ENCODE measurements at places on chromosomes 2 and 18.

DNA sequence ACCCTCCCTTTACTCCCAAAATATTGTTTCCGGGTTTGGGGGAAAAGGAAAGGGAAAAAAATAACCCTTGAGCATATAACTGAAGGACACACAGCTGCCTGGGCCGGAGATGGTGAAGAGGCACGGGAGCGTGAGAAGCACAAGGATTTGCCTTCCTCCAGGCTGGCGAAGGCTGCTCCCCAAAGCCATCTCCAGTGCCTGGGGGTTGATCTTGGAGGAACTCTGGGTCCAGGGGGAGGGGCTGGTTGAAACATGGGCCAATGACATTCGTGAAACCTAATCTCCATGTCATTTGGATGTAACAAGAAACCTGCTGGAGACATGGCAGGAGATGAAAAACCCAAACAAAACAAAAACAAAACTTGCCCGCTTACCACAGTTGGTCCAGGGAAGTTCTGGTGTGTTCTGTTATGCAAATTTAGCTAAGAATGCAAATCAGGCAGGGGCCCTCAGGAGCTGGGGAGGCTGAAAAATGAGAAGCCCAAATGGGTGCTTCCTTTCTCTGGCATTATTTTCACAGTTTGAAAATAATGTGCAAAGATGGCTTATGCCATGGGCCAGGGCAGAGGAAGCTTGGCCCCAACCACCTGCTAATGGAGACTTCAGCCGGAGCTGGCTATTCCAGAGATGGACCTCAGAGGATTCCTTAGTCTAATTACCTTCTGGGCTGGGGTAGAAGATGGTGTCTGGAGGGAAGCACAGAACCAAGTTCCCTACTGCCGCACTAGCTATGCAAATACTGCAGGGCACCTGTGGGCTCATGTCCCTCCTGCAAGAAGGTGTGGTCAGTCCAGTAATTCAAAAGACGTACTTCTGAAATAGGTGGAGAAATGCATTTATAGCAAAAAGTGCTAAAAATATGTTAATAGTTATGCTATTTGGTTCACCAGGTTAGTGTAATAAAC lies 180.9 kb downstream of the BCL2 start:
- H3K27me3 ChIP-seq: no peaks in the 10 kb centered on the region
- H3K27ac ChIP-seq: no peak overlapping the region
- no peaks in the 10 kb centered on the region for H3K36me3 ChIP-seq
- DNase-seq: no peak
- no peak overlapping the region for H3K4me3 ChIP-seq

- no peak for DNase-seq
- H3K4me1 ChIP-seq: peaks cover 6% of the 10 kb centered on the region
- no peaks in the 10 kb centered on the region for H3K36me3 ChIP-seq
- H3K27ac ChIP-seq: no peak overlapping the region
- no peak overlapping the region for H3K4me3 ChIP-seq
Measured at GRCh38 chr2:85986121-85986520, 97.3 kb upstream of the ST3GAL5 start.

GRCh38 chr2:96138179-96139145 lies at the start of gene ASTL:
Gene ASTL (minus strand): TSS chr2:96138502. CDS start chr2:96138436, 66 bp downstream.
- H3K4me3 ChIP-seq: no peak within 1 kb of the TSS
- DNase-seq: peak; percentile 55
- H3K27ac ChIP-seq: no peak within 1 kb of the TSS

DNA sequence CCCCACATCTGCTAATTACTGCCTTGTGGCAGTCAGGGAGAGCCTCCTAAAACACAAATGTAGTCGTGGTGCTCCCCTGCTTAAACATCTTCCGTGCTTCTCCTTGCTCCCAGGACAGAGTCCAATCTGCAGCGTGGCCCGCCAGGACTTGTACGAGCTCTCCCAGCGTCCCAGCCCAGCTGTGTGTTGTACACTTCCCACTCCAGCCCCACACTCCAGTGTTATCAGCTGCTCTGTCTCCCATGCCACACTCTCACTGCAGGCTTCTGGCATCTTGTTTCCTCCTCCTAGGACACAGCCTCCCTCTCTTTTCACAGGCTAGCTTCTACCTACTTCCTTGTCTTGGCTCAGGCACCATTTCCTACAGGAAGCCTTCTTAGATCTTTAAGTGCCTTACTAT lies 199.4 kb downstream of the ALPK2 start:
- no peak overlapping the region for H3K4me3 ChIP-seq
- DNase-seq: peak; percentile 26
- H3K27me3 ChIP-seq: no peaks in the 10 kb centered on the region
- H3K27ac ChIP-seq: peak overlapping the region; percentile 21

GRCh38 chr2:46997329-46997728 lies 81.7 kb upstream of the MCFD2 start:
- no peak overlapping the region for H3K4me3 ChIP-seq
- no peak for DNase-seq
- no peak overlapping the region for H3K27ac ChIP-seq
- H3K36me3 ChIP-seq: no peaks in the 10 kb centered on the region

- no peak overlapping the region for H3K4me3 ChIP-seq
- peaks cover 7% of the 10 kb centered on the region for H3K4me1 ChIP-seq
- no peaks in the 10 kb centered on the region for H3K36me3 ChIP-seq
- no peaks in the 10 kb centered on the region for H3K27me3 ChIP-seq
Measured at GRCh38 chr18:31731628-31732027, 29.1 kb downstream of the SLC25A52 start.

DNA sequence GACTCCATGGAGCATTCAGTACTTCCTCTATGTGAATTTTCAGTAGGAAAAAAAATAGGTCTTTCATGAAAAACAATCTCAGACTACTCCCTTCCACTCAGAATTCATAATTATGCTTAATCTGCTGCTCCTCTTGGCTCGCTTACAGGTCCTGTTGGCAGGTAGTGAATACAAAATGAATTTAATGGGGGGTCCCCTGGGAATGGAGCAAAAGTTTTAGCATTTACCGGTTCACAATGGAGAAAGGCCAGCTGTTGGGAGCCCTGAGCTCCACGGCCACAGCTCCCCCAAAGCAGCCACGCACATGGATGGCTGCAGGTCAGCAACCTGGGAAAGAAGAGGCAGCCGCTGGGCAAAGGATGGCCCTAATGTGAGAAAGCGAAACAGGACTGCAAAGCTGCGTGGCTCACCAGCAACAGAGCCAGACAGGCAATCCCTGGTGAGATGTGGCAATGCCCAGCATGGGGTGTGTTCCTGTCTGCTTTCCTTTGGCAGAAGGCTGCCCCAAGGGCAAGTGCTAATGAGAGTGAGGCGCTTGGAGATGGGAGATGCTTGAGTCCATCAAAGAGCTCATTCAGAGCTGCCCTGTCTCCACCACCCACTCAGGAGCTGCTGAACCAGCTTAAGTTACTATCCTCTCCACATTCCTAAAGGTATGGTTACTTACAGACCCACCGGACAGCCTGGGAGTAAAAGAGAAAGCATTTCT lies 447.4 kb downstream of the EPHA4 start:
- no peak overlapping the region for H3K27ac ChIP-seq
- no peaks in the 10 kb centered on the region for H3K4me1 ChIP-seq
- H3K4me3 ChIP-seq: no peak overlapping the region
- no peak for DNase-seq
- no peaks in the 10 kb centered on the region for H3K27me3 ChIP-seq

DNA sequence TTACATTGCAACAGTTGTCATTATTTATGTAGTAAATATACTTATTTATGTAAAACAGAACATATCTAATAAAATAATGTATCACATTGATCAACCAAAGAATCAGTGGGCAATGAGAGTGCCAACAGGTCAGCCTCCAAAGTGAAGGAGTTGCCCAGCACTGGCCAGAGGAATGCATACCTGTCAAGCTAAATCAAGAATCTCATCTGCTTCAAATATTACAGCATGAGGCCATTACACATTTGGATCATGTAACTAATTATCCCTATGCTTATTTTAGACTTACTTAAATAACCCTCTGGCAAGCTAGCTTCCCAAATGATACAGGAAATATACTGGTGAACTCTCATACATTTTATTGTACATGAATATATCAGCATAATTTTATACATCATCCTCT lies 1211.7 kb upstream of the ACVR2A start:
- no peaks in the 10 kb centered on the region for H3K36me3 ChIP-seq
- no peak overlapping the region for H3K4me3 ChIP-seq

- no peak overlapping the region for H3K27ac ChIP-seq
- no peak overlapping the region for H3K4me3 ChIP-seq
- H3K4me1 ChIP-seq: no peaks in the 10 kb centered on the region
- no peaks in the 10 kb centered on the region for H3K36me3 ChIP-seq
- H3K27me3 ChIP-seq: no peaks in the 10 kb centered on the region
Measured at GRCh38 chr2:49306925-49307324, 152.6 kb upstream of the FSHR start.

GRCh38 chr2:85708641-85709040 lies 14.5 kb downstream of the GNLY start:
- peaks cover 8% of the 10 kb centered on the region for H3K27me3 ChIP-seq
- DNase-seq: no peak
- no peaks in the 10 kb centered on the region for H3K36me3 ChIP-seq
- no peak overlapping the region for H3K4me3 ChIP-seq

DNA sequence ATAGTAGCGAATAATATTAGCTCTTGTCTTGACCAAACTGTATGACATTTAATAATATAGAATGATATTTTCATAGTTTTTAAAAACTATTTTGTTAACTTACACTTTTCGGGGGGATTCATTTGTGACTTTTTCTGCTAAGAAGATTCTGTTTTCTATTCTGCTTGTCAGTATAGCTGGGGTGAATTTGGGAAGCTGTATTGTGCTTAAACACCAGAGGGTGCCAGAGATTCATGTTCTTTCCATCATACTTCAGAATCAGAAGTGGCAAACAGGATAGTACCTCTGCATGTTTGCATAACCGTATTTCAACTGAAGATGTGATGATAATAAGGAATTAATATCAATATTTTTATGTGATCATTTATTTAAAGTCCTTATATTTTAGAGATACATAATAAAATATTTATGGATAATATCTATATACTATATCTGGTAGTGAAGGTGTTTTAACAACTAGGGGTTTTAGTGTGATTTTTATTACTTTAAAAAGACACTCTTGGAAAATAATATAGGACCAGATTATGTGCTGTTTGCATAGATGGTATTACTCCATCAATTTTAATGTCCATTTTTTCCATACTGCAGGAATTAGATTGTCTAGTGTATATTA lies 81.0 kb downstream of the TAF4B start:
- no peak overlapping the region for H3K27ac ChIP-seq
- no peaks in the 10 kb centered on the region for H3K4me1 ChIP-seq
- H3K4me3 ChIP-seq: no peak overlapping the region
- peak; percentile 66 for DNase-seq
- no peaks in the 10 kb centered on the region for H3K27me3 ChIP-seq

DNA sequence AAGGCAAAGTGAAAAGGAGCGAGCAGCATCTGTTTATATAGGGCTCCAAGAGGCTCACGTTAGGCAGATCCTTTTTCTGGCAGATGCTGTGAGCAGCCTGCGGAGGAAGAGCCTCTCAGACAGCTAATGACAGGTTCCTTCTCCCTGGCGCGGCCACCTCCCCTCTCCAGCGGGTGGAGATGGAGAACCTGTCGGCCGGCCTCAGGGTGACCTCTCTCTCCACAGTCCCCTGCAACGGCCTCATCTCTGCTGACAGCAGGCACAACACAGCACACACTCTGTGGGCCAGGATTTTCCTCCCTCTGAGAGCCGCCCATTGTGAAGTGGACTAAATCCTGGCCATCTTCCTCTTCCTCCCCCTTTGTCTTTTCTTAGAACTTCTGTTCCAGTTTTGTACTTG lies 119.8 kb downstream of the PRKCE start:
- no peaks in the 10 kb centered on the region for H3K36me3 ChIP-seq
- H3K4me3 ChIP-seq: no peak overlapping the region
- peak; percentile 49 for DNase-seq
- no peaks in the 10 kb centered on the region for H3K27me3 ChIP-seq
- peak overlapping the region; percentile 47 for H3K27ac ChIP-seq

DNA sequence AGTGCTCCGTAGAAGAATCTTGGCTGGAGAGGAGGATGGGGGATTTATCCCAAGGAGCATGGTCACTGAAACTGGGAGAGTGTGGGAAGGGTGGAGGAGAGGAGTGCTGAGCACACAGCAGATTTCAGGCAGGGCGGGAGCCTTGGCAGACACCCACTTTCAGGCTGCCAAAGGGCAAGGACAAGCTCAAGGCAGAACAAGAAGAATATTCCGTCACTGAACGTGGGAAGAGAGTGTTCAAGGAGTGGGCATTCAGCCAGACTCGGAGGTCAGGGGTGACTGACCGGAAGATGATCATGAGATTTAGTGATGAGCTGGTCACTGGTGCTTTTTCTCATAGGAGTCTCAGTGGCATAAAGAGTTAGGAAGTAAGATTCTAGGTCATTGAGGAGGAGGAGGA lies 136.2 kb upstream of the RASGRP3 start:
- no peak overlapping the region for H3K27ac ChIP-seq
- no peaks in the 10 kb centered on the region for H3K4me1 ChIP-seq
- peaks cover 24% of the 10 kb centered on the region for H3K36me3 ChIP-seq

Measured in cardiac muscle cell (in vitro differentiated cells and primary cell).